ENCODE measurements at places on chromosomes 16 and 17.

GRCh38 chr17:58416937-58417299 is 416 bp downstream of the RNF43 start:
- no peak for DNase-seq

- DNase-seq: no peak
These were observed 2.8 kb upstream of the MEAK7 start for GRCh38 chr16:84507011-84507982.

DNA sequence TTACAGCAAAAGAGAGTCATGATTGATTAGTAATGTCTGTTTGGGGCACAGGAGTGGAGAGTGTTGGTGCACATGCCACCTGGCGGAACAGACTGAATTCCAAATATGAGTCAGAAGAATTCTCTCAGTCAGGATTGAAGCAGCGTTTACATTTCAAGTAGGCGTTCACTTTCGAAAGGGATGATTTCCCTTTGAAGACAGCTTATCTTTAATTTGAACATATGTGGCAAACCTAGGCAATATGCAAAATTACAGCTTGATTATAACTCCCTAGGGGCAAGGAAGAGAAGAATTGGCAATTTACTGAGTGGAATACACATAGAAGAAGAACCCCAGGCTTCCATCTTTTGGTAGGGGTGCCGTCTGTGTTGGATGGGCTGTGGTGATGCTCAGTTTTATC is 235.8 kb downstream of the HAPSTR1 start:
- DNase-seq: no peak

DNA sequence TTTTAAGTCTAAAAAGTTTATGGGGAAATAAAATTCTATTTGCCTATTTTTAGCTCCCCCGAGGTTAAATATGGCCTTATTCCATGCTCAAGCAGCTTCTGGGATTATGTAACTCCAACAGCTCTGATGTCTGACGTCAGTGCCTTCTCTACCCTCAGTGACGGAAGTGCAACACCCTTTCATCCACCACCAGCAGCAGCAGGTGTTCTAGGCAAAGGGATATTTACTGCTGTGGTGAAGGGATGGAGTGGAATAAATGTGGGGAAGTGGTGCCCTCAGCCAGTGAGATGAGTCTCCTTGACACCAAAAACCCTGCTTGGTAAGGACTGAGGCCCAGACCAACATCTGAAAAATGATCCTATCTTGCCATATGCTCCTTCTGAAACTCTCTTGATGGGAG is 247.4 kb downstream of the SHISA9 start:
- DNase-seq: no peak

DNA sequence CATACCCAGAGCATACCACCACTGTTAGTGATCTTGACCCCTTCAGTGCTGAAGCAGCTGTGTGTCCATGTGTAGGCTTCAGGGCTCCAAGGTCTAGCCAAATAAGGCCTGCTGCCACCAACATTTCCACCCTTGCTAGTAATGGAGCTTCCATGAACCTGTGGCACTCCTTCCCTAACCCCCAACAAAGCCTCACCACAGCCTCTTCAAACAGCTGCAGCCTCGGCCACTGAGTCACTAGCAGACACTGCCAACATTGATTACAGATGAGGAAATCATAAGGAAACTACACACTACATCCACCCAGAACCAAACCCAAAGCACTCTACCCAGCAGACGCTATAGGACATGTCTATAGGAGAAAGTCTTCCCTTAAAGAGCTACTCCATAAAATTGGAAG is 610.7 kb downstream of the KCNJ2 start:
- no peak for DNase-seq

DNA sequence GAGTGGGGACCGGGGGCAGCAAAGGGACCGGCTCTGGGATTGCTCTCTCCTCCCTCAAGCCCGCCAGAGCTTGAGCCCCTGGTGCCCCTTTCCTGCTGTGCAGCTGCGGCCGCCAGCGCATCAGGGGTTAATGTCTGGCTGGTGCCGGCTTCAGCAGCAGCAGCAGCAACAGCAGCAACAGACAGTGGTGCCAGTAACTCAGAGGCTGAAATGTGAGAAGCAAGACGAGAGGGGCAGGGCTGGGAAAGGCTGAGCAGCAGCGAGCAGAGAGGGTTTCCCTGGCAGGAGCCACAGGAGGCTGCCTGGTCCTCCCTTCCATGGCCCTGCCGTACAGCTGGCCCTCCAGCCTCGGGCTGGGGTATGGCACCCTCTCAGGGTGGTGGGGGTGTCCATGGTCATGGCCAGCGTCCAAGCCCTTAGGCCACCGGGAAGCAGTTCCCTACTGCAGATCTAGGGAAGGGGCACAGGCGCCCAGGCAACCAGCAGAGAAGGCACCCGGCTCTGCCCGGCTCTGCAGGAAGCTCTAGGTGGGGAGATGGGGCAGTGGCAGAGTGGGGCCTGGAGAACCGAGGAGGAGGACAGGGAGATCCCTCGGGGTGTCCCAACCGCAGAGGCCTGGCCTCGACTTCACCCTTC is 21.1 kb upstream of the TFAP4 start:
- DNase-seq: peak; percentile 84

DNA sequence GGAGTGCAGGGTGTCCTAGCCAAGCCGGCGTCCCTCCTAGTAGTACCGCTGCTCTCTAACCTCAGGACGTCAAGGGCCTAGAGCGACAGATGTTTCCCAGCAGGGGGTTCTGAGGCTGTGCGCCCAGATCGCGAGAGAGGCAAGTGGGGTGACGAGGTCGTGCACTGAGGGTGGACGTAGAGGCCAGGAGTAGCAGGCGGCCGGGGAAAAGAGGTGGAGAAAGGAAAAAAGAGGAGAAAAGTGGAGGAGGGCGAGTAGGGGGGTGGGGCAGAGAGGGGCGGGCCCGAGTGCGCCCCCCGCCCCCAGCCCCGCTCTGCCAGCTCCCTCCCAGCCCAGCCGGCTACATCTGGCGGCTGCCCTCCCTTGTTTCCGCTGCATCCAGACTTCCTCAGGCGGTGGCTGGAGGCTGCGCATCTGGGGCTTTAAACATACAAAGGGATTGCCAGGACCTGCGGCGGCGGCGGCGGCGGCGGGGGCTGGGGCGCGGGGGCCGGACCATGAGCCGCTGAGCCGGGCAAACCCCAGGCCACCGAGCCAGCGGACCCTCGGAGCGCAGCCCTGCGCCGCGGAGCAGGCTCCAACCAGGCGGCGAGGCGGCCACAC is at the start of gene MMP2:
TSS of gene MMP2 (plus strand) at position 372 of the 603 bp plus-strand sequence. CDS start 282 bp downstream, outside the sequence.
- peak; percentile 67 for DNase-seq

DNA sequence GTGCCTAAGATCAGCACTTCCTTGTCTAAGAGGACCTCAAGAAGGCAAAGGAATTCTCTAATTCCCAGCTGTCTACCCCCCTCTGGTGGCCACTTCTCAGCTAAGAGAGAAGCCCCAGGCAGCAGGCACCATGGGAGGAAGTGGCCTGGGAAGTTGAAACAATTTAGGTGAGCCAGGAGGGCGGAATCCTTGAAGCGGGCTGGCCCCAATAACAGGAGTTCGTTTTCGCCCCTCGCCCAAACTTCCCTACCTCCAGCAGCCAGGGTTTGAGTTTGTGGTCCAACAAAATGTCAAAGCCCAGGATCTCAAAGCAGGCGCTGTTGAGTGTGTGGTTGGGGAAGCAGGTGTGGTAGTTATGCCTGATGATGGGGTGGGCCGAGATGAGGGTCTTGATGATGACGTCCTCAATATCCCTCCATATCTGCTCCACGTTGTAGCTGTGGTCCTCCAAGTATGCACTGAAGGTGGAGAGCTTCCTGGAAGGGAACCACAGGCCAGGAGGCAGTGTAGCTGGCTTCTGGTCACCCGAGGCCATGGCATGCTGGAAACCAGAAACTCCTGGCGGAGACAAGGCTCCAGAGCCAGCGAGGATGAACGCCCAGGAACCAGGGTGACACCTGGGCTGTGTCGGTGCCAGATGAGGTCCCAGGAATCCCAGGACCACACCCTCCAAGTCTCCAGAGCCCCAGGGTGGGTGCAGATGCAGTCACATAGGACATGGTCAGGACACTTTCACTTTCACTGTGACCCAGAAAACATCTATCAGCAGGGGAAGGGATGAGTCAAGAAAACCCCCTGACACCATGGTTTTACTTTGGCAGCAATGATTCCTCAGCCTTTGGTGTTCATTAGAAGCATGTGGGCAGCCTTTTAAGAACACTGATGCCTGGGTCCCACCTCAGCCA is 25.6 kb downstream of the TTLL6 start:
- peak; percentile 60 for DNase-seq

DNA sequence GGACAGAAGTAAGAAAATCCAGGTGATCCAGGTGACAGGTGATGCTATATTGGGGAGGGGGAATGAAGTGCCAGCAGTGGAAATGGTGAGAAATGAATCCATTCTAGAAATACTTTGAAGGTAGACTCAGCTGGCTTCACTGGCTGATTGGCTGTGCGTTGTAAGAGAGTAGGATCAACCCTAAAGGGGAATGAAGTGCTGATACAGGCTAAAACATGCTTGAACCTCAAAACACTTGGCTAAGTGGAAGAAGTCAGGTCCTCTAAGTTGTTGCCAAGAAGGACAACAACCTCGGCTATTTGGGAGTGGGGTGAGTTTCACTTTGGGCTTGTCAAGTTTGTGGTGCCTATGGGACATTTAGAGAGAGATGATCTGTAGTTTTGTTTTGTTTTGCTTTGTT is 24.1 kb upstream of the SCNN1B start:
- no peak for DNase-seq

DNA sequence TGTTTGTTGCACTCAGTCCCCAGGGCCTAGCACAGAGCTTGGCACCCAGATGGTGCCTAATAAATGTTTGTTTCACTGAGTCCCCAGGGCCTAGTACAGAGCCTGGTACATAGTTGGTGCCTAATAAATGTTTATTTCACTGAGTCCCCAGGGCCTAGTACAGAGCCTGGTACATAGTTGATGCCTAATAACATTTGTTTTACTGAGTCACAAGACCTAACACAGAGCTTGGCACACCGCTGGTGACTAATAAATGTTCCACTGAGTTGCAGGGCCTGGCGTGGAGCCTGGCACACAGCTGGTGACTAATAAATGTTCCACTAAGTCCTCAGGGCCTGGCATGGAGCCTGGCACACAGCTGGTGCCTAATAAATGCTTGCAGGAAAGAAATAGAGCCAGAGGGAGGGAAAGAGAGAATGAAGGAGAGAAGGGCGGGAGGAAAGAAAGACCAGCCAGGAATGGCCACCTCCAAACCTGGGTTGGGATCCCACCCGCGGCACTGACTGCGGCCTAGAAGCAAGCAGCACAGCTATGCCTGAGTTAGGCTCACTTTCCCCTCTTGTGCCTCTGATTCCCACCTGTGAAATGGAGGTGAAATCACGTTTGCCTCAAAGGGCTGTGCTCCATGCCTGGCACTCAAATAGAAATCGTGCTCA is 7.5 kb downstream of the SLC5A11 start:
- no peak for DNase-seq

DNA sequence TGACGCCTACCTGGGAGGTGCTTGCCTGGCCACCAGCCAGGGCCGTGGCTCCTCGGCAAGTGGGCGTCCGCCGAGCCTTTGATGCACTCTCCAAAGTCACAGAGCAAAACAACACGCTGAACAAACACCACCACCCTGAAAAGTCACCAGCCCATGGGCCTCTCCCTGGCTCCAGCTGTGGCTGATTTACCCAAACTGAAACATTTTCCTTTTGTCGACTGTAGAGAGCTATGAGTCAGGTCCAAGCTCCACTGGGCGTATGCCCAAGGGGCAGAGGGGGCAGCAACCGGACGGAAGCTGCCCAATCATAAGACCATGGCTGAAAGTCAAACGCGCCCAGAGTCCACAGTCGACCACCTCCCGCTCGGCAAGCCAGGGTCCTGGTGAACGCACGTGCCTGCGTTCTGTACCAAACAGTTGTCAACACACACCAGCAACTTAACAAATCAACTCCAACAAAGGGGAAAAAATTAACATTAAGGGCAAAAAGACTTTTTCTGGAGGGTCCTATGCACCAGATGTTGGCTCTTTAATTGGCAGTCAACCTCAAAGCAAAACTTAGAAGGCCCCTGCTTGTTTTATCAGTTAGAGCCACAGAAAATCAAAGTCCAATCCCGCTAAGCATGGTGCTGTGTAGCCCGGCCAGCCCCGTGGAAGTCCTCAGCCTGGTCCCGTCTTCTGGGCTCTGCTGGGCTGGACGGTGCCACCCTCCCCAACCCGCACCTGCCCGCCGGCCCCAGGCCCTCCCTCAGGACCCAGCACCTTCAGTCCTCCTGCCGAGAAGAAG is 47.3 kb downstream of the TBC1D16 start:
- DNase-seq: no peak

DNA sequence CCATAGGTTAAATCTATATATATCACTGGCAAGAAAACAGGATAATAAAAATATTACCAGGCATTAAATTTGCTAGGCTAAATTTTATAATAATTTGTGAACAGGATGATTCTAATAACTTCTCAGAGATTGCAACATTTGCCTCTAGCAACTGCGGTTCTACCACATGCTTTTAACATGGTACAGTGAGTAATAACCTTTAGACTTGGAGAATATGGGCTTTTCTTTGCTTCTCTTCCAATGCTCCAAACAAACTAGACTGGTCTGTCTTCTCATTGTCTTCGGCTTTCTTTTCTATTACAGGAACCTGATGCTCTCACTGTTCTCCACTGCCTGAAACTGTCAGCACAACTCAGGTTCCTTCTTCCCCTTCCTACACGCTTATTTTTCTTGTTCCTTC is 80.6 kb downstream of the CA4 start:
- DNase-seq: no peak

GRCh38 chr17:48513097-48513496 is 17.7 kb downstream of the HOXB1 start:
- no peak for DNase-seq

GRCh38 chr17:74276051-74276476 is 2.0 kb downstream of the DNAI2 start:
- no peak for DNase-seq

GRCh38 chr16:30989469-30990047 is 4.6 kb downstream of the HSD3B7 start:
- no peak for DNase-seq

DNA sequence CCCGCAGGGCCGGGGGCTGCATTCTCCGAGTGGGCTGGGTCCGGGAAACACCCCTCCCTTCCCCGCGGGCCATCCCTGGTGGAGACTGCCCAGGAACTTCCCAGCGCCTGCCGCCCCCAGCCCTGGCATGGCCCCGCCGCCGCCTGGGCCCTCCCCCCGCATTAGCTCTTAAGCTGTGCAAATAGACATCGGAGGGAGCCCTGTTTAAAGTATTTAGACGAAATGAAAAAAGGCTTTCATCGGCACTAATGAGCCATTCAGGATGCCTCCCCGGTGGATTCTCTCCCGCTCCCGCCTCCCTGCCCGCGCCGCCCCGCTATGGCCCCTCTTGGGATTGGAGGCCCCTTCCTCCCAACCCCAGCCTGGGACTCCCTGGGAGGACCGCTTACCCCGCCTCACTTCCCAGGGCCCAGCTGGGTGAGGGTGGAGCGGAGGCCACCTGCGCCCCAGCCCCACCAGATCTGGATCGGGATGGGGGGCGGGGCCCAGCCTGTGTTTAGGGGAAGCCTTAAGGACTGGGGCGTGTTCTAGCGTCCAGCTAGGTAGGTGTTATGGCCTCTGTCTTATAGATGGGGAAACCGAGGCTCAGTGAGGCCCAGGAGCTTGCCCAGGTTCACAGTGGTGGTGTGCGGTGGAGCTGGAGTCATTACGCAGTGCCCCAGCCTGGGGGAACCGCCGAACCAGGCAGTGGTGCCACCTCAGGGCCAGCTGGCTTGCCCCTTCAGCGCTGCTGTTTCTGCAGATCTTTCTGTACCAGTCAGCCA is 19.7 kb downstream of the SEZ6 start:
- no peak for DNase-seq

Data from SK-N-DZ (cell line).